ENCODE measurements at places on chromosomes 3 and 15.

- H3K4me3 ChIP-seq: no peak overlapping the region
- peaks cover 28% of the 10 kb centered on the region for H3K4me1 ChIP-seq
- DNase-seq: no peak
- H3K36me3 ChIP-seq: peaks cover 5% of the 10 kb centered on the region
Measured at GRCh38 chr15:51876169-51876568, 46.7 kb downstream of the TMOD3 start.

GRCh38 chr3:187255314-187255713 lies 36.2 kb downstream of the MASP1 start:
- DNase-seq: no peak
- no peaks in the 10 kb centered on the region for H3K4me1 ChIP-seq
- H3K4me3 ChIP-seq: no peak overlapping the region
- no peak overlapping the region for H3K27ac ChIP-seq

DNA sequence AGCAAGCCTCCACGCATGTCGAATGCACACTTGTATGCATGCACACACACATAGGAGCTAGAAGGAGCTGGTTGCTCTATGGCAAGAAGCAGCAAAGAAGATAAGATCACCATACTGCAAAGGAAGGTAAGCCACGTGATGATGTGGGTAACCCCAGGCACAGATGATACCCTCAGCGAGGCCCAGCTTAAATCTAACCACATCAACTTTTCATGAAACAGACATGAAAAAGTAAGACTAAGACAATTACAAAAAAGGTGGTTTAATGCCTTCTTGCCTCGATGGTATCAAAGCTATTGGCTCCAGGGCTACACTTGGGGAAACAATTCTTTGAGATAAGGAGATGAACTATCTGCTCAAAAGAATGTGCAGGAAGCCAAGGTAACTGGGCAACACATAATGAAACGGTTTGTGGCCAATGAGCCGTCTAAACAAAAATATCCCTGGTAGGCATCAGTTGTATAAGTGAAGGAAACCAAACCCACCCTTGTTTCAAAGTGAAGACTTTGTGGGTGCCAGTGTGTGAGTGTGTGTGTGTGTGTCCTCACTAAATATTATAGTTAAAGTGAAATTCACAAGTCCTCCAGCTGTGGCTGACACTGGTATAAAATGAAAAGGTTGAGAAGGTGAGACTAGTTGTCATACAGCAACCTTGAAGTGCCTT lies 365.7 kb upstream of the ICE2 start:
- H3K4me3 ChIP-seq: no peak overlapping the region
- DNase-seq: no peak
- H3K4me1 ChIP-seq: no peaks in the 10 kb centered on the region
- no peaks in the 10 kb centered on the region for H3K27me3 ChIP-seq
- H3K36me3 ChIP-seq: no peaks in the 10 kb centered on the region
- H3K27ac ChIP-seq: no peak overlapping the region

DNA sequence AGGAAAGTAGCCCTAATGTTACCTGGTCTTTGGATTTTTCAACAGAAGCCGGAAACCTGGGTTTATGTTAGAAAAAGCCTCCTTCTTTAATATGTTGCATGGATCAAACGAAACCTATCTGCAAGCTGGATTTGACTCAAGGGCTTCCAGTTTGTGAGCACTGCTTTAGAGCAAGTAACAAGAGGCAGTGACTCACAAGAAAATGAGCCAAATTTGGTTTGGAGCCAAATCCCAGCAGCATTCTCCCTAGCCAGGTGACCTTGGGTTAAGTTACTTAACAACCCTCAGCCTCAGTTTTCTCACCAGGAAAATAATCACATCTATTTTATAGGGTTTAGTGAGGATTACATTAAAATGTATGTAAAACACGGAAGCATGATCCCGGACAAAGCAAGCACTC lies 215.2 kb upstream of the PRICKLE2 start:
- DNase-seq: no peak
- no peak overlapping the region for H3K4me3 ChIP-seq
- H3K4me1 ChIP-seq: peaks cover 48% of the 10 kb centered on the region
- no peaks in the 10 kb centered on the region for H3K36me3 ChIP-seq

GRCh38 chr3:14218355-14218754 lies 39.7 kb downstream of the LSM3 start:
- no peak overlapping the region for H3K4me3 ChIP-seq
- H3K27ac ChIP-seq: no peak overlapping the region
- no peaks in the 10 kb centered on the region for H3K27me3 ChIP-seq
- no peaks in the 10 kb centered on the region for H3K36me3 ChIP-seq

DNA sequence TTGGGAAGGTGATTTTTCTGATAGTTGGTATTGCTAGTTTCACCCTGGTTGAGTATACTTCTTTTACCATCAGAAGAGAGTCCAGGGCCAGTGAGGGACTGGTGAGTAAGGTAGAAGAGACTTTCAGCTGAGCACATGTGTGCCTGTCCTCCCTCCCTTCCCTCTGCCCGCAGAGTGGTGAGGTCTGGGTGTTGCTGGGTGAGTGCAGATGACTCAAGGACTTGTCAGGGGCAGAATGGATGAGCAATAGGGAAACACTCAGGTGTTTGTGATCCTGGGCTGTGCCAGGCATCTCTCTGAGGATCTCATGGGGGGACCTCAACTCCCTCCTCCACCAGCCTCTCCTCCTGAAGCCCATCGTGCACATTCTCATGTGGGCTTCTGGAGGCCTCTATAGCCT lies 76.0 kb upstream of the GSK3B start:
- H3K36me3 ChIP-seq: no peaks in the 10 kb centered on the region
- no peak overlapping the region for H3K27ac ChIP-seq
- H3K27me3 ChIP-seq: no peaks in the 10 kb centered on the region
- peaks cover 15% of the 10 kb centered on the region for H3K4me1 ChIP-seq
- no peak for DNase-seq

DNA sequence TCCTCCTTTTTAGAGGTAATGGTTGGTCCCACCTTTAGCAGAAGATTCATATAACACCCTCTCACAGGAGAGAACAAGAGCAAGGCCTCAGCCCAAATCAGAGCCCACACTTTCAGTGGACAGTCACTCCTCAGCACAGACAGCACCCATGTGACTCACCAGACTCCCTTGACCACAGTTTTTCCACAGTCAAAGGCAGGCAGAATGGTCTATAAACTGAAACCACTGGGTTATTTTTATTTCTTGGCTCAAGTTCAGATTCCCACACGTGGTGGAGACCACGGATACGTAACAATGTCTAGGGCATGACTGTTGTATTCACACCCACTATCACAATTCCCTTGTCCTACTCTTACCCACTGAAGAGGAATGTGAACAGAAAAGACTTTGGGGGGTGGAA lies 237.8 kb upstream of the UBE2E1 start:
- no peaks in the 10 kb centered on the region for H3K36me3 ChIP-seq
- no peaks in the 10 kb centered on the region for H3K27me3 ChIP-seq
- no peak overlapping the region for H3K27ac ChIP-seq
- H3K4me1 ChIP-seq: peaks cover 9% of the 10 kb centered on the region

DNA sequence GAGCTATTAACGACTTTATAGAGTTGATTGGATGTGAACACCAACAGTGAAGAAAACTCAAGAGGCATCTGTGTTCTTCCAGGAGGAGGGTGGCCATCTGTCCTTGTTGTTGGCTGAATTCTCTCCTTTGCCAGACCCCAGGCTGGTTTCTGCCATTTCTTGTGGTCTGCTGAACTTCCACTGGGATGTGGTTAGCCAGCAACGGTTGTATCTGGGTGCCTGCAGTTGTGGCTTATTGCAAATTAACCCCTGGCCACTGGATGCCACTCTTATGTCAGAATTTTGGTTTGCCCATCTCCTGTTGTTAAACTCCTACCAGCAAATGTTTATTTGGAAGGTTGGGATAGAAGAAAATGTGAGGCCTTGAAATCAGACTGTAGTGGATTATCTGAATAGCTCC lies 163.6 kb upstream of the TBC1D5 start:
- H3K36me3 ChIP-seq: no peaks in the 10 kb centered on the region
- H3K27ac ChIP-seq: no peak overlapping the region
- no peak overlapping the region for H3K4me3 ChIP-seq
- no peaks in the 10 kb centered on the region for H3K27me3 ChIP-seq
- DNase-seq: no peak
- H3K4me1 ChIP-seq: no peaks in the 10 kb centered on the region

- H3K4me1 ChIP-seq: no peaks in the 10 kb centered on the region
- H3K27ac ChIP-seq: no peak overlapping the region
- DNase-seq: peak; percentile 34
- H3K36me3 ChIP-seq: no peaks in the 10 kb centered on the region
- no peak overlapping the region for H3K4me3 ChIP-seq
Measured at GRCh38 chr15:70385052-70385451, 287.3 kb upstream of the TLE3 start.

GRCh38 chr15:29665444-29666003 lies 156.7 kb downstream of the TJP1 start:
- H3K4me3 ChIP-seq: no peak overlapping the region
- H3K36me3 ChIP-seq: no peaks in the 10 kb centered on the region
- no peak for DNase-seq
- H3K4me1 ChIP-seq: no peaks in the 10 kb centered on the region
- H3K27ac ChIP-seq: no peak overlapping the region
- no peaks in the 10 kb centered on the region for H3K27me3 ChIP-seq

GRCh38 chr15:88664151-88664778 lies 25.4 kb downstream of the ISG20 start:
- H3K36me3 ChIP-seq: no peaks in the 10 kb centered on the region
- no peak overlapping the region for H3K4me3 ChIP-seq
- H3K4me1 ChIP-seq: no peaks in the 10 kb centered on the region
- peak; percentile 87 for DNase-seq
- no peaks in the 10 kb centered on the region for H3K27me3 ChIP-seq

- H3K4me1 ChIP-seq: no peaks in the 10 kb centered on the region
- DNase-seq: no peak
- H3K36me3 ChIP-seq: no peaks in the 10 kb centered on the region
Measured at GRCh38 chr3:156938724-156939123, 112.6 kb downstream of the LEKR1 start.

GRCh38 chr15:27730868-27731267 lies 368.2 kb downstream of the OCA2 start:
- no peaks in the 10 kb centered on the region for H3K27me3 ChIP-seq
- no peaks in the 10 kb centered on the region for H3K4me1 ChIP-seq
- H3K27ac ChIP-seq: no peak overlapping the region
- H3K4me3 ChIP-seq: no peak overlapping the region
- no peak for DNase-seq

GRCh38 chr15:70492240-70493177 lies 270.8 kb downstream of the UACA start:
- H3K27me3 ChIP-seq: no peaks in the 10 kb centered on the region
- H3K4me1 ChIP-seq: peaks cover 31% of the 10 kb centered on the region
- H3K4me3 ChIP-seq: no peak overlapping the region
- H3K27ac ChIP-seq: no peak overlapping the region
- no peaks in the 10 kb centered on the region for H3K36me3 ChIP-seq
- no peak for DNase-seq

DNA sequence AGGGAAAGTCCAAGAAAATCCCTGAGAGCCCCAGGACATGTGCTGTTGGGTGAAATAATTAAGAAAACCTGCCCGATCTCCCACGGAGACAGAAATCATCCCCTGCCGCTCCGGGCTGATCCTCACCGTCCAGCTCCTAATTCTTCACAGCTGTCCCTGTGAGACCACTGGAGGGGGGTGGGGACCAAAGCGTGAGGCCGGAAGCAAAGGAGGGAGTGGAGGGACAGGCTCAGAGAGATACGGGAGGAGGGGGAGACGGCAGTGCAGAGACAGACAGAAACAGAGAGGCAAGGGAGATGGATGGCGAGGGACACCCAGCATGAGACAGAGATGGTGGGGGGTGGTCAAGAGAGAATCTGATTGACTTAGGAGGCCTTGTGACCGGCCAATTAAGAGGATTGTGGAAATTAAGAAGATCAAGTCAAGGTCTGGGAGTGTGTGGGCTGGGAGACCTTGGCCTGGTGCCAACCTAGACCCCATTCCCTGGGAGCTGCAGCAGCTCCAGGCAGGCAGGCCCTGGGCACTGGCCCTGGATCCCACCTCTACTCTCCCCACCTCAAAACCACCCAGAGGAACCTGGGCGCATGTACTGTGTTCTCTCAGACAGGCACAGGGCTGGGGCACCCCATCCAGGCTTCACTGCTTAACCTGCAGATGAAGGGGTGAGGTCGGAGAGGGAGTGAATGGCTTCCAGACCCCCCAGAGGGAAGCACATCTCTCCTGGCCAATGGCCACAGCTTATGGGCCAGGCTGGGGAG lies 113.2 kb upstream of the ALDH1A3 start:
- no peaks in the 10 kb centered on the region for H3K36me3 ChIP-seq
- H3K4me3 ChIP-seq: no peak overlapping the region
- H3K27ac ChIP-seq: no peak overlapping the region
- H3K27me3 ChIP-seq: no peaks in the 10 kb centered on the region
- no peaks in the 10 kb centered on the region for H3K4me1 ChIP-seq

GRCh38 chr3:25695731-25696420 lies 31.2 kb upstream of the TOP2B start:
- no peaks in the 10 kb centered on the region for H3K27me3 ChIP-seq
- no peak for DNase-seq
- H3K4me3 ChIP-seq: no peak overlapping the region
- no peak overlapping the region for H3K27ac ChIP-seq
- H3K36me3 ChIP-seq: no peaks in the 10 kb centered on the region
- no peaks in the 10 kb centered on the region for H3K4me1 ChIP-seq

DNA sequence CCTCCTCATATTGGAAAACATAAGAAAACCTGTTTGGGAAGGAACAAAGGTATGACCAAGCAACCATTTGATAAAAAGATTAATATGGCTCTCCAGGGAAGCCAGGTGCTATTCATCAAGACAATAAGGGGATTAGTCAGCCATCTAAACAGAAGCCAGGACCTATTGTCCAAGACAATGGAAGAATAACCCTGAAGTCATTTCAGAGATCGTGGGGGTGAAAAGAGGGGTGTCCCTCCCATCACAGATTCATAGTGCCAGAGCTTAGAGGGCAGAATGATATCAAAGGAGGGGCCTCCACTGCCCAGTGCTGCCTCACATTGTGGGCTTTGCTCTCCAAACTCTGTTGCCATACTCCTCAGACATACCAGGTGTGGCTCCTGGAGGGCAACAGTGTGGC lies 73.5 kb downstream of the DAPK2 start:
- H3K27ac ChIP-seq: no peak overlapping the region
- H3K4me1 ChIP-seq: peaks cover 7% of the 10 kb centered on the region
- no peak overlapping the region for H3K4me3 ChIP-seq
- H3K36me3 ChIP-seq: no peaks in the 10 kb centered on the region
- DNase-seq: no peak
